ENCODE measurements at places on chromosomes 2 and 18.

GRCh38 chr2:33680644-33681363, 81.7 kb upstream of the FAM98A start:
- no peak for DNase-seq

DNA sequence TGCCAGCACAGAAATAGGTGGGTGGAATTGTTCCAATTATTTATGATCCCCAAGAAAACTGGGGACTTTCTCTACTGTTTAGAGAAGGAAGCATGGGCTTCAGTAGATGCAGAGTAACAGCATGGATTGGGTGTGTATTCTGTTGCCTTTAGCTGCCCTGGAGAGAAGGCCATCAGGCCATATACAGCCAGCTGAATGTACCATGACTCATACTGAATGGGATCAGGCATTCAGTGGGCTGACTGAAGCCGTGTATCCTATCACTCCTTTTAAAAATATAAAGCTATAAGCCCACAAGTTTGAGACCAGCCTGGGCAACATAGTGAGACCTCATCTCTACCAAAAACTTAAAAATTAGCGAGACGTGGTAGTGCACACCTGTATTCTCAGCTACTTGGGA, 16.7 kb upstream of the PLEKHM3 start:
- no peak for DNase-seq

GRCh38 chr18:79507076-79507545, 111.4 kb downstream of the NFATC1 start:
- no peak for DNase-seq

DNA sequence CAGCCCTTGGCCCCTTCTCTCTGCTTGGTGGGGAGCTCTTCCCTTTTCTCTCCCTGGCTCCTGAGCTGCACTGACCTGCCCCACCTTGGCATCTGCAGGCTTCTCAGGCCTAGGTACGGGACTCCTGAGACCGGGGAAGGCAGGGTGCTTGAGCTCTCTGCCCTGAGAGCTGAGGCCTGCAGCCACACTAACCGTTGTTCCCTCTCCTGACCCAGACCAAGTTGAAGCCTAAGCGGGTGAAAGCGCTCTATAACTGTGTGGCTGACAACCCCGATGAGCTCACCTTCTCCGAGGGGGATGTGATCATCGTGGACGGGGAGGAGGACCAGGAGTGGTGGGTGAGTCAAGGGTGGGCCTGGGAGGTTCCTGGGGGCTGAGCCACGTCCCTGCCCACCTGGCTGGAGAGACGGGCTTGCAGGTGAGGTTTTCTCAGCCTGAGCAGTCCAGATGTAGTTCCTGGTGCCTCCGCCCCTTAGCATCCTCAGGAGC, 22.2 kb downstream of the ITGB1BP1 start:
- no peak for DNase-seq

DNA sequence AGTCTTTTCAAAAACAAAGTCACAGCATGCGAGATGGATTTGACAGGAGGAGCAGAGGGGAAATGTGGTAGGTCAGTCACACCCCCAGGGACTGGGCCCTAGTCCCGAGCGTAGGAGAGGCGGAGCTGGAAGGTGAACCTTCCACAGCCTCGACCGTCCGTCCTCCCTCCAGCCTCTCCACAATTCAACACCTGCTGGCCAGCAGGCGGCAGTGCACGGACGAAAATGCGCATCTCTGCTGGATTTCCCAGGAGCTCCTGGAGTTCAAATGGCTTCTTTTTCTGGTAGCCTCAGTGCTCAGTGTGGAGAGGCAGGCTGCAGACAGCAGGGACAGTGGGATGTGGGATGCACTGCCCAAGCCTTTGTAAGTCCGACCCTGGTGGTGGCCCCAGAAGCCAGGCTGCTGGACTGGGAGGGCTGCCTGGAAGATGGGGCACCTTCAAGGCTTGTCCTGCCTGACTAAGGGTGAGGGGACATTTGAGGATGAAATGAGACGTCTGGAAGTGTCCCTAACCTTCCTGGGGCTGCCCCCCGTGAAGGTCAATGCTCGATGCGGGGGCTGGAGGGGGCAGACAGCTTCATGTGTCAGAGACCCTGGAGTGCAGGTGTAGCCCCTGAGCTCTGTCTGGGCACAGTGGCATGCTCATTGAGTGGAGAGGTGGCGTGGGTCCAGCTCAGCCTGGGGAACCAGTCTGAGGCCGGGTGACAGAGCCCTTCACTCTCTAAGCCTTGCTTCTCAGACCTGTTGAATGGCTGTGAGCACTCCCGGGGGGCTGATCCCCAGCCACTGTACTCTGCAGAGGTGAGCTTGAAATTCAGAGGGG, 189.5 kb downstream of the TFCP2L1 start:
- no peak for DNase-seq

GRCh38 chr2:128615571-128615970, 296.9 kb upstream of the HS6ST1 start:
- no peak for DNase-seq

- DNase-seq = no peak
Observed at GRCh38 chr18:47899107-47899840, 31.2 kb downstream of the SMAD2 start.

Measured in NCI-H446 treated with DMSO at 0.1 percent for 48 hours (cell line).